NCI-H510A treated with DMSO at 0.1 percent for 48 hours (cell line): ENCODE measurements at places on chromosomes 3 and 15.

- DNase-seq: no peak
These were observed 272.2 kb upstream of the CFAP20DC start for GRCh38 chr3:59321881-59322540.

- DNase-seq: no peak
These were observed 3.6 kb upstream of the RAB6B start for GRCh38 chr3:133899311-133899710.

- no peak for DNase-seq
These were observed 4.8 kb upstream of the NR2F2 start for GRCh38 chr15:96325541-96326327.

DNA sequence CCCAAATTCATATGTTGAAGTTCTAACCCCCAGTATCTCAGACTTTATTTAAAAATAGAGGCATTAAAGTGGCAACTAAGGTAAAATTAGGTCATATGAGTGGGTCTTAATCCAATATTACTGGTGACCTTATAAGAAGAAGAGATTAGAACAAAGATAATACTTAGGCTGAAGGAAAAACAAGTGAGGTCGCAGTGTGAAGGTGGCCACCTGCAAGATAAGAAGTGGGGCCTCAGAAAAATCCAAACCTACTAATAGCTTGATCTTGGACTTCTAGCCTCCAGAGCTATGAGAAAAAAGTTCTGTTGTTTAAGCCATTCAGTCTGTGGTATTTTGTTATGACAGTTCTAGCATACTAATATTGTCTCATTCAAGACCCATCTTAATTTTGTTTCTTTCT is 159.9 kb upstream of the PEX5L start:
- no peak for DNase-seq

DNA sequence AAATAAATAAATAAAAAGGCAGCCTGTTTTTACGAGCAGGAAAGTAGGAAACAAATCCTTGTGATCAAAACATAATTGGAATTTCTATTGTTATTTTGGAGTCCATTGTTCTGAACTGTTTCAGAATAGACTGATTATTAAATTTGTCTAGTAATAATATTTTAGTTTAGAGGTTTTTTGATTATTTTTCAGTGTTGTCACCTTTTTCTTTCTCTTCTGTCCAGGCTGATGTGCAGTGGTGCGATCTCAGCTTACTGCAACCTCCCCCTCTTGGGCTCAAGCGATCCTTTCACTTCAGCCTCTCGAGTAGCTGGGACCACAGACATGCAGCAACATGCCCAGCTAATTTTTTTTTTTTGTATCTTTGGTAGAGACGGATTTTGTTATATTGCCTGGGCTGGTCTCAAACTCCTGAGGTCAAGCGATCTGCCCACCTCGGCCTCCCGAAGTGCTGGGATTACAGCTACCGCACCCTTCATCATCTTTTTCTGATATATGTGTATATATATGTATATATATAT is 38.0 kb downstream of the KAT2B start:
- DNase-seq: peak; percentile 20

GRCh38 chr3:11696054-11696453 is 52.3 kb upstream of the VGLL4 start:
- no peak for DNase-seq

DNA sequence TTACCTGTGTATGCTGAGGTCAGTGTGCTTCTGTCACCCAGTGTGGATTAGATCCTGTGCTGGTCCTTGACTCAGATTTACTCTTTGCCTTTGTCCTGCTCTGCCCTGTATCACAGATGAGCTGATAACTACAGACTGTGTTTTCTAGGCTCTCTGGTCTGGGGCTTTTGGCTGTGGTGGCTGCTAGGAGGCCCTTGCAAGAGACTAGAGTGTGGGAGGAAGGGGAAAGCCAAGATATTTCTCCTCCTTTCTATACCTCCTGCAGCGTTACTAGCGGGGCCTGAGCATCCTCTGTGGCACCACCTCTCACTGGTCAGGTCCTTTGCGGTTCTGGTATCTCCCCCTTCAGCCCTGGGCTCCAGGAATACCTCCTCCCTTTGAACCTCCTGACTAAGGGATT is 282.3 kb upstream of the TBC1D5 start:
- no peak for DNase-seq

GRCh38 chr3:124780761-124781475 is 50.7 kb downstream of the UMPS start:
- peak; percentile 17 for DNase-seq

GRCh38 chr15:35858707-35859106 is 312.7 kb upstream of the DPH6 start:
- DNase-seq: no peak

DNA sequence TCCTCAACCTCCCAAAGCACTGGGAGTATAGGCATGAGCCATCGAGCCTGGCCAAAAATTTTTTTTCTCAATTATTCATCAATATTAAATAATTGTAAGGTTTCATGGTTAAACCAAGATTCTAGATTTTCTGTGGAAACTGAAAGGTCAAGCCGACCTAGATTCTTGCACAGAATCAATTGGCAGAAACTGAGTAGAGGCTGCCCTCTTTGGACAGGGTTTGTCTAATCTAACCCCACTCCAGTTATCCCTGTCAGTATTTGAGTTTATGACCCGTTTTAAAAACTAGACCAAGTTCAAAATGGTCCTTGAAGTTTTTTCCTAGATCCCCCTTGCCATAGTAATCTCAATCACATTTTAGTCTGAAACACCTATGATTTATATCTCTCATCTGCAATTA is 8.6 kb upstream of the ADAM10 start:
- DNase-seq: no peak

- peak; percentile 54 for DNase-seq
These were observed 39.7 kb upstream of the SPSB4 start for GRCh38 chr3:141011232-141011996.

DNA sequence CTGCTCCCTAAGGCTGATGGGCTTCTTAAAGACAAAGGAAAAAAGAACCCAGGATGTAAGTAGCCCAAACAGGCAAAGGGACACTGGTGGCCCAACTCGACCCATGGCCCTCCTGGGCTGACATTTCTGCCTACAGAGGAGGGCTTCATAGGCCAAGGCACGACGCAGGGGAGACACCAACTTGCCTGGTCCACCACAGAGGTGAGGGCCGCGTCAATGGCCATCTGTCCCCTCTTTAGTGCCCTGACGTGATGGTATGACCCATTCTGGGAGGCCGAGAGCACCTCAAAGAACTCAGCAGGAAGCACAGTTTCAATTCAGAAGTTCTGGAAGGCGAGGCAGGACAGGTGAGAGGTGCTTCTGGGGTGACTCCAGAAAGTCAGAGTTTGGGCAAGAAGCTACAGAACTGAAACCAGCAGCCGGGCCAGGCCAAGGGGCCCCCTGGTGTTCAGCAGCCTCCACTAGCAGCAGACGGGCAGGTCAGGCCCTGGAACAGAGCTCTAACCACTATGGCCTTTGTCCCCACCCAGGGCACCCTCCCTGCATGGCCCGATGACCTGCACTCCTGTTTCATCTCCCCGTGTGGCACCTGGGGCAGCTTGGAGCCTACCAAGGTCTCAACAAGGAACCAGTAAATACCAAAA is 45.1 kb downstream of the HMCES start:
- no peak for DNase-seq

- no peak for DNase-seq
These were observed 7.9 kb upstream of the DNAJC17 start for GRCh38 chr15:40815042-40815698.

DNA sequence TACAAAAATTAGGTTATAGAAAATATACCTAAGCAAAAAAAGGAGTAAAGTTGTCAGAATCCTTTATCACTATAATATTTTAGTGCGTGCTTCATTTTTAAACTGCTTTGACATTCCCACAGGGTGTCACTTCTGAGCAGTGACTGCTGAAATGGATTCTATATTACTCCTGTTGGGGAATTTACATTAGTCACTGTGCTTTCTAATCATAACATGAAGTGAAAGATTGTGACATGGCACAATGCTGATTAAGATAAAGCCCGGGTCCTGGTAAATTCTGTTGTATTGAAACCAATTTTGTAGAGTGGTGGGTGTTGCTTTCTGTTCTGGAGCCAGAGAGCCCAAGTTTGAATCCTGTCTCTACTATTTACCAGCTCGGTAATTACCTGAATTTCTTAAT is 36.4 kb upstream of the EHHADH start:
- DNase-seq: no peak

- no peak for DNase-seq
These were observed 139.5 kb upstream of the RBMS3 start for GRCh38 chr3:29141197-29141917.

DNA sequence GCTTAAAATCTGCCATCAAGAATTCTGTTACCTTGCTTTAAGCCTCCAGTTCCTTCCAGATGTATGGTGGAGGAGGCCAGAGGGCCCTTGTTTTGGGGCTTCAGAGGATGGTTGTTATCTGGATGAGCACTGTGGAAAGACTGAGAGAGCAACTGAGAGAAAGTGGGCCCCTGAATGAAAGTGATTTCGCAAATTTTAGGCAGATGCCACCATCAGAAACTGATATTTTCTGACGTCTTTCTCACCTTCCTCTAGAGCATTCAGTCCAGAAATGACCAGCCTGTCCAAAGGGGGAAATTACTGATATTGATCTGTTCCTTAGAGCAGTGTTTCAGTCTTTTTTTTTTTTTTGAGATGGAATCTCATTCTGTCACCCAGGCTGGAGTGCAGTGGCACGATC is 13.4 kb downstream of the B3GNT5 start:
- DNase-seq: no peak

DNA sequence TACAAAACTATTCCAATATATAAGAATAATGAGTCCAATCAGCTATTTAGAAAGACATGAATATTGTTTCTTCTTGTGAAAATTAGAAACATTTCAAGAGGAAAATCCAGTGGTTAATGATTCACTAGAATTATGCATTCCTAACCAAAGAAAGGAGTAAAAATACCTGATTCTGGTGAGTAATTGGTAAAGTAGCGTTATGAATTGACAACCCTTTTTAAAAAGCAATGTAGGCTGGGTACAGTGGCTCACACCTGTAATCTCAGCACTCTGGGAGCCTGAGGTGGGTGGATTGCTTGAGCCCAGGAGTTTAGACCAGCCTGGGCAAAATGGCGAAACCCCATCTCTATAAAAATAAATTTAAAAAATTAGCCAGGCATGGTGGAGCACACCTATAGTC is 43.3 kb downstream of the TOPAZ1 start:
- DNase-seq: no peak

DNA sequence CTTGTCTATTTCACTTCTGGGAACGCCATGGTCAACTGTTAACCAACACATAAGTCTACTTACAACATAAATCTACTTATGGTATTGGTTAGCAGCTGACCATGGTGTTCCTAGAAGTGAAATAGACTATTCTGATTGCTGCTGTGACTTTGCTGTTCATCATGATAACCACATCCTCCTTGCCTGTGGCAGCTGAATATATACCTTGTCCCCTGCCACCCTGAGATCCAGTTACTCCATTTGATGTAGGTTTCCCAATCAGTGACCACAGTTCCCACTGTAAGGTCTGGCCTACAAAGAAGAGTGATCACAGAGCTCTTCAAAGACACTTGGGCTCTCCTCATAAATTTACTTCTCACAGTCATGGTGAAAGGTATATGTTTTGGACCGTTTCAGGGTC is 66.8 kb upstream of the ALDH1A3 start:
- DNase-seq: no peak

- DNase-seq: no peak
These were observed 246.6 kb downstream of the CBLB start for GRCh38 chr3:105622169-105622568.

DNA sequence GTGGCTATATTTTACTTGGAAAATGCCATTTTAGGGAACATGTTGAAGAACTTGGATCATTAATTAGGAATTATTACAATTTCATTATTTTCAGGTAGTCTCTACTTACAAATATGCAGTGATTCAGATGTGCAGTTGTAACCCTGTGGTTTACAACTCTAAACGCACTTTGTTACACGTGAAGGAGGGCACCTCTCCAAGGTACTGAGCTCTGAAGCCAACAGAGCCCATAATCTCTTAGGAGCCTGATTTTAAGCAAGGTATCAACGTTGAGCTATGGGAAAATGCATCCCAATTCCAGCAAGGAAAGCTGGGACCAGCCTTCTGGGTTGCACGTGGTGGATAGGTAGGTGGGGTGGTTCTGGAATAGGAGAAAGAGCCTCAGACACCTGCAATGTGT is 81.5 kb upstream of the FAM3D start:
- DNase-seq: no peak

- no peak for DNase-seq
These were observed 204.6 kb downstream of the ATP10A start for GRCh38 chr15:25658560-25658959.

- no peak for DNase-seq
These were observed 109.4 kb upstream of the SAMMSON start for GRCh38 chr3:69890084-69890483.

DNA sequence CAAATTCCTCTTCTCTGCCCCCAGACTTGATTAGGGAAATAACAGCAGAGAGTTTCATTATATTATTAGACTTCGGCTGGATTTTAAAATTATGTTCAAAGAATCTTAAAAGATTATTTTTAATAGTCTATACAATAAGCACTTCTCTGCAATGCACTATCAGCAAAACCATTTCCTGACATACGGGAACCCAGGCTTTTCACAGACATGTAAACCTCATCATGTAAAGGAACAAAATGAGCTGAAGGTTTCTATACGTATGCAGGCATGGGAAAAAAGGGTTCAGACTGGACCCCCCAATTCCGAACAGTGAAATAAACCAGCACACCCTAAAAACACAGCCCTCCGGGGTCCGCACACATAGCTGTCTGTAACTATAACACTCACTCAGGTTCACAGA is 77.5 kb upstream of the LMOD3 start:
- no peak for DNase-seq

- DNase-seq: no peak
These were observed 135.6 kb downstream of the TPRA1 start for GRCh38 chr3:127454968-127455367.

GRCh38 chr3:128998561-128998960 is 2.5 kb upstream of the EFCC1 start:
- DNase-seq: no peak

- no peak for DNase-seq
These were observed 25.0 kb downstream of the MAP6D1 start for GRCh38 chr3:183800243-183800863.

- DNase-seq: no peak
These were observed 42.8 kb upstream of the SMAD3 start for GRCh38 chr15:67022587-67023105.

GRCh38 chr3:74605437-74605836 is 9.0 kb downstream of the CNTN3 start:
- DNase-seq: no peak
